Hematopoietic multipotent progenitor cell treated with erythropoietin and hydrocortisone succinate and interleukin-3 and kit ligand, for 6 days (in vitro differentiated cells): ENCODE measurements at places on chromosomes 4 and X.

DNA sequence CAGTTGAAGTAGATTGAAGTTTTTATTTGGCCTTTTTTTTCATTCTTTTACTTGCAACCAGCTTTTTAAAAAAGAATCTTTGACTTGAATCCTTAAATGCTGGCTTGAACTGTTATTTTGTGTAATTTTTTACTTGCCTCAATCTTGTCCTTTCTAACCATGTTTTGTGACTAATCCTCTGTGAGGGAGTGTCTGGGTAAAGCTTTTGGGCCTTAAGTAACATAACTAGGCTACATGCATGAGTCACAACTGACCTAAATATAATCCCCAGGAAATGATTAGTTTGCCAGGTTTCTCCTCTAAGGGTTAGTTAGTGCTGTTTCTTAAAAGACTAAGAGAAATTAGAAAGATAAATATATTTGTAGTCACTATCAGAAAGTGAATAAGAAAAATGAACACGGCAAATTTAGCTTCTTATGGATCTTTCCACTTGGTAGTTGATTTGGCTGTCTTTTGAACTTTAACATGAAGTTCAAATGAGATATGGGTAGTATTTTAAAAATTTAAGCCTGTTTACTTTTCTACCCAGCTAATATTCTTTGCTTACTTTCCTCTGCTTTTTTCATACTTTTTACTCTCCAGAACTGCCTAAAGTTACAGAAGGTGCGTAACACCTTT, 13.0 kb downstream of the EXOC1 start:
- DNase-seq: peak; percentile 41

GRCh38 chr4:41658163-41658562, 90.4 kb downstream of the PHOX2B start:
- no peak for DNase-seq

GRCh38 chr4:35548921-35549320, 695.4 kb downstream of the ARAP2 start:
- DNase-seq: no peak

- no peak for DNase-seq
These were observed 307.7 kb downstream of the GPM6A start for GRCh38 chr4:175504318-175504717.

GRCh38 chrX:134908356-134908755, 82.4 kb upstream of the SMIM10 start:
- peak; percentile 70 for DNase-seq

GRCh38 chr4:160709546-160709945, 1454.3 kb downstream of the FSTL5 start:
- DNase-seq: no peak

DNA sequence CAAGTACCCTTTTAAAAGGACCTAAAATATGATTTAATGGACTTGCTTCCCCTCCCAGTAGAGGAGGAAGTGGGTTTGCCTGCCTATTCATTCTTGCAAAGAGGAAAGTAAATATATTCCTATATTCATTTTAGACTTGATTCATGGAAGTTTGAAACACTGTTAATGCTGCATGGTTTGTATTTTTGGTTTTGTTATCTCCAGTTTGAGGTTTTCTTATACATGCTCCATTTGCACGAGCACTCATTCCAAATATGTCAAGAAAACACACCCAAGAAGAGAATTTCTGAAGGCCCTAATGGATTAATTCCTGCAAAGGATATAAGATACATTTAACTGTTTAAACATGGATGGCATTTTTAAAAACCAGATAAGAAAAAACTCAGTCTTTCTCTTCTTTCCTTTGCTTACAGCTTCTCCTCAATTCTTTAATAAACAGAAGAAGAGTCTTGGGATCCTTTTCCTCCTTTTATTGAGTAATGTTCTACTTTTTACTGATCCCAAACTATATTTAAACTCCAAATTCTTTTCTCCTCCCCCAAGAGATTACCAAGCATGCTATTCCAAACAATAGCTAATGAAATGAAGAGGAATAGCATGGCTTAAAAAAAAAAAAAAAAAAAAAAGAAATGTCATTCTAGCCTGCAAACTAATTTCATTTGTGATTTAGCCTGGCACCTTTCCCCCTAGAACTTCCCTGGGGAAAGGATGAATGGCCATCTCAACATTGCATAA, 54.6 kb upstream of the LDB2 start:
- DNase-seq: no peak

GRCh38 chrX:103056902-103057301, 7.1 kb downstream of the BEX1 start:
- no peak for DNase-seq

DNA sequence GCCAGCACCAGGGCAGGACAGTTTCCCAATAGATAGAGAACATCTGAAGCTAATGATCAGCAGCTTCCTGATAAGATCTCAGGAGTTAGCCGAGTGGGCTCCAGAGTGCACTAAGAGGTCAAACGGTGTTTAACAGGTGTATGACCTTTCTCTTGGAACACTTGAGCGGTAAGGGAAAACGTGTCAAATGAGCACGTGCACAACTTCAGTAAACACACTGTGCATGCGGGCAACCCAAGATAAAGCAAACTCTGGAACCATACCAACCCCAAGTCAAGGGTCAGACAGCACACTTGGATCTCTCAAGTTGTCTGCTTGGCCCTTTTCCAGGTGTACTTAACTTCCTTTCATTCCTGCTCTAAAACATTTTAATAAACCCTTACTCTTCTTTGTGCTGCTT, 1941.5 kb upstream of the PCDH10 start:
- DNase-seq: no peak

DNA sequence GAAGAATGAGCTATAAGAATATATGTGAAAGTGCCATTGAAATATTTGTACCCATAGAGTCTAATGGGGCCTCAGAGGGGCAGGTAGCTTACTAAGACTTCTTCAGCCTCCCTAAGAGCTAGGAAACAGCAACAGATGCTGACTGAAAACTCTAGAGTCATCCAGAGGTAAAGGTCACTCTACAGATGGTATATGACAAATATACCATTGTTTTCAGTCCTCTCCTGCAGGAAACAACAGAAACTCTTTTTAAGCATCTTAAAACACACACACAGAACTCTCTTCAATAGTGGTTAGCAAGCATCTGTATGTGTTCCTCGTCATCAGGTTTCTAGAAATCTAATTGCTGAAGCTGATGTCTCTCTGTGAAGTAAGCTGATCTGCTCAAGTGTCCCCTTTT, 313.8 kb upstream of the GATB start:
- no peak for DNase-seq

DNA sequence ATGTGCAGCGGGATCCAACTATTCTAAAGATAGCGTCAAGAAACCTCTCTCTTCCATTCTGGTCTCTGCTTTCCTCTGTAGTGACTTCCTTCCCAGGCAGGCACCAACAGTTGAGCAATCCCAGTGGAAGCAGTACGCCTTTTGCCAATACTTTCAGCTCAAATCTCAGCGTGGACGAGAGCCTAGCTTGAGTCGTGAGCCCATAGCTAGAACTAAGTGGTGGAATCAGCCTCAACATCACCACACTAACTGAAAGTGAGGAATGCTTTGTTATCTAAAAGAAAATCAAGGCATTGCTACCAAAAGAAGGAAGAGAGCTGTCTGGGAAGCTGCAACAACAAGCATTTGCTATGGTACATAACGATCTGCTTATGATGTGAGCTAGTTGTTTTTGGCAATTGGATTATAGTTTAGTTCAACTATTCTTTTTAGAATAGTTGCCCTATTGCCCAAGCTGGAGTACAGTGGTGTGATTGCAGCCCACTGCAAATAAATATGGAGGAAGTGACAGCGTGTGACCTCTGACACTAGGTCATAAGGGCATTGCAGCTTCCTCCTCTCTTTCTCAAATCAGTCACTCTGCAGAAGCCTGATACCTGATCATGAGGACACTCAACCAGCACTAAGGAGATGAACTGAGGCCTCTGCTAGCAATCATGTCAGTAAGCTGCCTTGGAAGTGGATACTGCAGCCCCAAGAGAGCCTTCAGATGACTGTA, 24.7 kb upstream of the FRYL start:
- no peak for DNase-seq

- DNase-seq: peak; percentile 2
These were observed 32.5 kb downstream of the FSTL5 start for GRCh38 chr4:162131256-162131655.

- DNase-seq: peak; percentile 2
These were observed 85.3 kb downstream of the LNX1 start for GRCh38 chr4:53505947-53506346.

GRCh38 chr4:186265683-186266652, at the start of gene F11:
F11 (plus strand) TSS chr4:186266189; CDS start chr4:186267137, 948 bp downstream.
- no peak for DNase-seq

GRCh38 chrX:40444133-40444532, 136.6 kb upstream of the ATP6AP2 start:
- no peak for DNase-seq

GRCh38 chr4:3449047-3449573, 7.3 kb downstream of the HGFAC start:
- DNase-seq: no peak

DNA sequence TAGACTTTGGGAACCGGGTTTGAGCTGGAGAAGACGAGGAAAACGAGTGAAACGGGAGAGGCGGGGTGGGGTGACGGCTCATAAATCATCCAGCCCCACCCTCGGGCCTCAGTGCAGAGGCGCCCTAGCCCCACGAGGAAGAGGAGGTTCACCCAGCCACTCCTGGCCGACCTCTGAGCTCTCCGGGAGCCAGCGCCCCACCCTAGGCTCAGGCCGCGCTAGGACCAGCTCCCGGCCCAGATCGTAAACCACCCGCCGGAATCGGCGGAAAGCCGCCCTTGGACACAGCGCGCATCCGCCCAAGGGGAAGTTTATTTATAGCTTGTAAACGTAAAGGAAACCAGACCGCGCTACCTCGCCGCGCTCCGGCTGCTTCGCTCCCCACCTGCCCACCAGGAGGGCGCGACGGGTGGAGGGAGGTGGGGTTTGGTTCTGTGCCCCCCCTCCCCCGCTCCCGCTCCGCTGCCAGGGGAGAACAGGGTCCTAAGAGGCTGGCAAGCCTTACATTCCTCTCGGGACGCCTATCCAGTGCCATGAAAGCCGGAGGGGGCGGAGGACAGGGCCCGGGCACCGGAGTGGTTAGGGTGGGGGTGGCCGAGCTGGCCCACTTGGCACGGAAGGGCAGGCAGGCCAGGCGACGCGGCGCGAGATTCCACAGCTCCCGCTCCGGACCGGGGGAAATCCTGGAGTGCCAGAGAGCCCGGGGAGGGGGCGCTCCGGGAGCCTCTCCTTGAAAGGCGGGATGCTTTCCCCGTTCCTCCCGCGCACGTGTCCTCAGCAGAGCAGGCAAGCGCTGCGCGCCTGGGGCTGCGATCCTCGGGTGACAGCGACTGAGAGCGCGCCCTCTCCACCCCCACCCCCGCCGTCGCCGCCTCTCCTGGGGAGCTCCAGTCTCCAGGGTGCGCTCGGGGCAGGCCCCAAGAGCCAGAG, 84.2 kb downstream of the BCOR start:
- peak; percentile 59 for DNase-seq

DNA sequence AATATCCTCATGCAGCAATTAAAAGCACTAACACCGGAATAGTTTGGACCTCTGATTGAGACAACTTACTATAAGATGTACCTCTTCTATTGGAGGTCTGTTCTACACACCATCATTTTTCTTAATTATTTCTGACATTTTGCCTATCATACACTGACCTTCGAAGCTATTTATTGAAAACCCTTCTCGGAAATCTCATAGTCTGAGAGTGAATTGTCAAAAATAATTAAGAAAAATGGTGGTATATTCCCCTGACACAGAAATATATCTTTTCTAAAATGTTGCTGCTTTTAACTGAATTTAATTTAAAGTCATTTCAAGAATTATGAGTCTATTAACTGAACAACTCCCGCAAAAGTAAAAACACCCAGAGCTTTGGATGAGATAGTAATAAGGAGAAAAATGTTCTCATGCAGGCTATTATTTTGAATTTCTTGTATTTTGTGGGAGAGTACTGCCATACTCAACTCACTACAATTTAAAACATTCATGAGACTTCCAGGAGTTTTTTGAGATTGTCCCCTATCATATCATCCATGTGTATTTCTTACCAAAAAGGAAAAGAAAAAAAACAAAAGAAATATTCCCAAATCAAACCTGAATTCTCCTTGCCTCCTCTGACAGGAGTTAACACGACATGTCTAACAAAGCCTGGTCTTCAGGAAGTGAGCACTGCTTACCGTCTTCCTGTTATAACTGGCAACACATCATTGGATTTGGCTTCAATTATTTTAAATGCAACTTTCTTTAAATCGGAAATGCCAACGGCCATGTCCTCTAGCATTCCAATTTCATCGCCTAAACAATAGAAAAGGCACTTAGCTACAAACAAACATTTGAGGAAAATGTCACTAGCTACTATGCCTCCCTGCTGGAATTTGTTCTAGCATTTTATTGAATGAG, 485.3 kb downstream of the IL15 start:
- DNase-seq: no peak

- DNase-seq: peak; percentile 52
These were observed 55.6 kb downstream of the STIM2 start for GRCh38 chr4:26916195-26916594.

DNA sequence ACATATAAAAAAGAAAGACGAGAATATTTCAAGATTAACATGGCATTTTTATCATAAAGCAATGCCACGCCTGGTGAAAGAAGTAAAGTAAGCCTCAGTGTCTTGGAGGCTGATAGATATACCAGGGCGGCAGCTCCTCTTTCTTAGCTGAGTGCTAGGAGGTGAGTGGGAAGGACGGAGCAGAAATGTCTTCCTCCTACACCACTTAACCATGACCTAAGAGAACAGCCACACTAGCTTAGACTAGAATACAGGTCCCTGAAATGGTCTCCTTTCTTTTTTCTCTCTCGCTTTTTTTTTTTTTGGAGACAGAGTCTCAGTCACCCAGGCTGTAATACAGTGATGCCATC, 75.0 kb downstream of the NAF1 start:
- no peak for DNase-seq

DNA sequence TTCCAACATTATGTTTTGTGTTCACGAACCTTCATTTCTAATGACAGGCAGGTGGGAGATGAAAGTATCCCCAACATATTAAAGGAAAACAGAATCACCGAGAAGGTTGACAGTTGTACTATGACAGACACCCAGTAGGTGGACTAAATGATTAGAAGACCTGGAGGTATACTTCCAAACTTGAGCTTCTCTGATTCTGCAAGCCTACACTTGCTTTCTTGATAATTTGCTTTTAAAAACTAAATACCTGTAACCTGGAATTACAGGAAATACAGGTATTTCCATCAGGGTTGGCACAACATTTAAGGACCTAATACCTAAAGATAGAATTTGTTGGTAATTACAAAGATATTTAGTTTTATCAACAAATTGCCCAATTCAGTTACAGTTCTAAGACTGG, 43.4 kb downstream of the C4orf51 start:
- no peak for DNase-seq

GRCh38 chrX:45050558-45050957, 150.1 kb downstream of the DIPK2B start:
- no peak for DNase-seq

GRCh38 chrX:19734111-19734510, 153.3 kb downstream of the SH3KBP1 start:
- no peak for DNase-seq
